ENCODE measurements at places on chromosomes 12 and 14.
A peak's percentile ranks its signal among the peaks of the same experiment; 100 is the strongest.

- no peak for DNase-seq
Measured at GRCh38 chr14:79971330-79971729, 240.0 kb downstream of the DIO2 start.

GRCh38 chr12:88985011-88985410, 367.3 kb downstream of the DUSP6 start:
- DNase-seq, result no peak

- no peak for DNase-seq
Measured at GRCh38 chr14:31418440-31418839, 1.9 kb downstream of the HEATR5A start.

DNA sequence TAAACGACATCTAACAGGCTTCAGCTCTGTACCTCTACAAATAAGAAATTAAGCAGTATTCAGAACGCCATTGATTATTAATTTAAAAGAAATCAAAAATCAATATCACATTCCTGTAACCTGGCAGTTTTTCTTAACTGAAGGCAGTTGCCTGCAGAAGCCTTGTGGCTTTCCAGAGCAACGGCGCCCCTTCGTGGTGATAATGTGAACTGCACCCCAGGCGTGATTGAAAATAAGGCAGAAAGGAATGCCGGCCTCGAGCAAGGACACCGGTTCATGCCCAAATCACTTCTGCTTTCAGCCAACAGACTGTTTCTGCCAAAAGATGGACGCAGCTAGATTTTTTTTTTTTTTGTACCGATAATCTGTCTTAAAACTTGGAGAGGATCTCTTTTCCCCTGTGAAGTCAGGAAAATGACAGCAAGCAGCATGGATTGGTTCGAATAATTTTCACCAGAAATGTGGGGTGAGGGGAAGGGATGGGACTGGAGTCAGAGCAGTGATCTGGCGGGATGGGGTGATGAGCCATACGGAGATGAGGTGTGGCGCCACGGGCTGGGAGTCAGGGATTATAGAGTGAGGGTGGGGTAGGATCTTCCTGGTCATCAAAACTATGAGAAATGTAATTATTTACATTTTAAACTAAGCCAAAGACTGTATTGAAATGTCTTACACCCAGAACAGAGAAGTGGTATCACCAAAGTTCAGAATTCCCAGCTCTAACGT, 473.0 kb downstream of the DPF3 start:
- DNase-seq, result peak; percentile 71

DNA sequence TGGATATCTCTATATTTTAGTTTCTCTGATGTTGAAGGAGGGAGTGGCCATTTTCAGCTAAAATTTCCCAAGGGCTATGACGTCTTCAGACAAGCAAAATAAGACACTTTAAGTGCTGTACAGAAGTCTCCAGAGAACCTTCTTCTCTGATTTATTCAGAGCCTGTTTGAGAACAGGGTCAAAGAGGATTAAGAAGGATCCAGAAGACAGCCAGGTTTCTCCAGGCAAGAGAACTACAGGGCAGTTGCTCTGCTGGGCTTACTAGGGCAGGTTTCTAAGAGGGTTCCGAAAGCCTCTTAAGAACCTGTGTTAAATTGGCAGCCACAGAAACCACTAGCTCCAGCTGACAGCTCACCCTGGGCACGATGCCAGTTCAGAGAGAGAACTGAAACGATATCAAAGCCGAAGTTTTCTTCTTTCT, 1.2 kb downstream of the MGP start:
- DNase-seq, result peak; percentile 20

GRCh38 chr14:50844391-50844790, 13.4 kb upstream of the NIN start:
- DNase-seq, result no peak

DNA sequence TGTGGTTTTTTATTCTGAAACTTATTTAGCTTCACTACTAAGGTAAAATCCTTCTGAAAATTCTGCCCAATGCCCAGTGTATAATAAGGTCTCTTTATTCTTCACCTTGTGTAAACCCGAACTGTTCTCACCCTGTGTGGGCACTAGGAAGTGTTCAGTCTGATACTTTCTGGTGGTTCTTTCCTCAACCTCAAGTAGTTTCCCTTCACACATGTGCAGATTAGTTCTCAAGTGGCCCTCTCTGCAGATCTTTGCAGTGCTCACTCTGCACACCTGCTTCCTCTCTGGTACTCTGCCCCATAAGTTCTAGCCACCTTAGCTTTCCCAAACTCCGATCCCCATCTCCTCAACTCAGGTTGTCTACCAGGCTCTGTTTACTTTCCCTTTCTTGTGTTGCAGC, 61.6 kb downstream of the RAD51B start:
- DNase-seq, result no peak

DNA sequence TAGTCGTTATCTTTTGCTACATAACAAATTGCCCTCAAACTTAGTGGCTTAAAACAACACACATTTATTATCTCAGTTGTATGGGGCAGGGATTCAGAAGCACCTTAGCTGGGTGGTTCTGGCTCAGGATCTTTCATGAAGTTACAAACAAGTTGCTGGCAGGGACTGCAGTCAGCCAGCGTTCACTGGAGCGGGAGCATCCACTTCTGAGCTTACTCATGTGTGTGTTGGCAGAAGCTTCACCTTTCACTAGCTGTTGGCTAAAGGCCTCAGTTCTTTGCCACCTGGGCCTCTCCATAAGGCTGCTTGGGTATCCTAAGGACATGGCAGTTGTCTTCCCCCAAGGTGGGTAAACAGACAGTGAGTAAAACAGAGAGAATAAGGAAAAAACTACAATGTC, 365.7 kb downstream of the RPS29 start:
- DNase-seq, result no peak

DNA sequence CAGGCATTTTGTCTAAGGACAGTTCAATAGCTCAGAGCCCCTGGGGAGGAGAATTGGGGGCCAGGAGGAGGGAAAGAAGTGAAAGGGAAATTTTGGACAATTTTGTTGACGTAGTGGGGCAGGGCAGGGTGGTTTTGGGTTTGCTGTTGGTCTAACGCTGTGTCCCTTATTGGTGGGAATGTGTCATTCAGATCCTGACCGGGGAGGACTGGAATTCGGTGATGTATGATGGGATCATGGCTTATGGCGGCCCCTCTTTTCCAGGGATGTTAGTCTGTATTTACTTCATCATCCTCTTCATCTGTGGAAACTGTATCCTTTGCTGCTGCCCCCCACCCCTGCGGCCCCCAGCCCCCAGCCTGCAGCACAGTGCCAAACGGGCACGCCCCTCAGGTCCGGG, 212.1 kb upstream of the FKBP4 start:
- no peak for DNase-seq

DNA sequence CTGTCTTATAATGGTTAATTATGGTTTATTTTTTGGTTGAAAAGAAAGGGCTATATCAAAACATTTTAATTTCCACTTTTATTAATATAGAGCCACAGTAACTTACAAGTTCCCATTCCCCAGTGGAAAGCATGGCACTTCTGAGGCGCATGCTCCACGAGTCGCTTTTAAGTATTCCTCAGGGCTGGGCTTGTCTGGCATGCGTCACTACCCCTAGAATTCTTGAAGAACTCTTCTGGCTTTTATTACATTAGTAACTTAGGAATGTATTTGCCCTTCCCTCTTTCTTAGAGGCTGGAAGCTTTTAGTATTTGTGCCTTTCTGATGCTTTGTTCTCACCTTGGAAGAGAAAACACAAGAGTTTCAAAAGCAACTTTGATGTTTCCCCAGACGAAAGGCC, 81.1 kb downstream of the ESR2 start:
- no peak for DNase-seq

GRCh38 chr12:131471271-131471905, 239.5 kb upstream of the SFSWAP start:
- DNase-seq, result no peak

DNA sequence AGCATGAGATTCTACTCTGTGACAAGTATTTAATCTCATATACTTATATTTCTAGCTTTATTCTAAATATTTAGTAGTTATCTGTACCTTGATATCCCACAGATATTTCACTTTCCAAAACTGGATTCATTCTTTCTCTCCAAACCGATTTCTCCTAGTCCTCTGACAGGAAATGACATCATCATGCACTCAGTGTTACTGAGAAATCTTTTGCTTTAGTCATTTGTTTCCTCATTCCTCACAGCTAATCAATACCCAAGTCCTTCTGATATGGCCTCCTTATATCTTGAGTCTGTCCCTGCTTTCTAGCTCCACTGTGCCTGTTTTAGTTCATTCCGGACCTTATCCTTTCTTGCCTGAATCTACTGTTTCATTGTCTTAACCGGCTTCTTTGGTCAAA, 39.4 kb upstream of the E2F7 start:
- no peak for DNase-seq

DNA sequence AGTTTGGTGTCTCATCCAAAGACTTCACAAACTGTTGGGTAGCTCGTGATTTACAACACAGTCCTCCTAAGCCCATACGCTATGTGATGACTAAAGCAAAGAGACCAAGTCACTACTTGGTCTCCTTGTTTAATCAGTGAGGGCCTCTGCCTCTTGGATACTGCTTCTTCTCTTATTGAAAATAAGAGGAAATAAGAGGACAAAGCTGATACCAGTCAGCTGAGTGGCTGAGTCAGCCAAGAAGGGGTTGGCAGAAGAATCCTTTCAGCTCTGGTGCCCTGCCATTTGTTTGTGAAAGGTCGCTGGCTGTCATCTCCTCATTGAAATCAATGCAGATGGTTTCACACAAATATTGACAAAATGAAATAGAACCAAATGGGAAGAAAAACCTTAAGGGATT, 67.5 kb upstream of the SLC35F4 start:
- no peak for DNase-seq

DNA sequence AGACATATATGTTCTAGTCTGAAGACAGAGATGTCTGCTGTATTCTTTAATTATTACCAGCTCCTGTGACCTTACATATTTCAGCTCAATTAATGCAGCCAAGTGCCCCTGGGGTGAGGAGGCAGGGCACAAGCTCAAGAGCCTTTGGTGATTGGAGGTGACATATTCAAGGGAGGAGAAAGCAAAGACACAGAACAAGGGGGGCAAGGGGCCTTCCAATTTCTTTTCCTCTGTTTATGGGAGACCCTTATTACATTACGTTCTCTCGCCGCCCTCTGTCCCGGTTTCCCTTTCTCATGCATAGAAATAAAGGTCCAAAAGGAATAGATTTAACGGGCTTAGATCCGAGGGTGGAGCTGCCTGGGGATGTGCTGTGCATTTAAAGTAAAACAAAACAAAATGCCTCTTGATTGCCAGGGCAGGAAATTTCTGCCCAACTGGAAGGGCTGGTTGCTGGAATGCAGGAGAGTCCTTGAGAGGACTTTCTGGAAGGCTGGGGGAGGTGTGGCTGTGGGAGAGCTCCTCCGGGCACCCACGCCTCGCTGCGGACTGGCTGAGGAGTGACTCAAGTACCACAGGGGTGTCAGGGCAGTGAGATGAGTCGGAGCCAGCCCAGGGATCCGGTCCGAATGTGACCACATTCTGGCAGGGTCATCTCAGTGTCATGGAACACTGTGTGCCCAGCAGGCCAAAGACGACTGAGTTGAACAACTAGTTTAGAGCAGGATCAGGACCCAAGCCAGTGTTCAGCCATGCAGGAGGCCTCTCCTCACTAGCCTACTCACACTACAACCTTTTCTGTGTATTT, 32.1 kb upstream of the GSG1 start:
- DNase-seq, result no peak

GRCh38 chr12:108801736-108802100, 55.7 kb downstream of the SSH1 start:
- DNase-seq, result no peak

DNA sequence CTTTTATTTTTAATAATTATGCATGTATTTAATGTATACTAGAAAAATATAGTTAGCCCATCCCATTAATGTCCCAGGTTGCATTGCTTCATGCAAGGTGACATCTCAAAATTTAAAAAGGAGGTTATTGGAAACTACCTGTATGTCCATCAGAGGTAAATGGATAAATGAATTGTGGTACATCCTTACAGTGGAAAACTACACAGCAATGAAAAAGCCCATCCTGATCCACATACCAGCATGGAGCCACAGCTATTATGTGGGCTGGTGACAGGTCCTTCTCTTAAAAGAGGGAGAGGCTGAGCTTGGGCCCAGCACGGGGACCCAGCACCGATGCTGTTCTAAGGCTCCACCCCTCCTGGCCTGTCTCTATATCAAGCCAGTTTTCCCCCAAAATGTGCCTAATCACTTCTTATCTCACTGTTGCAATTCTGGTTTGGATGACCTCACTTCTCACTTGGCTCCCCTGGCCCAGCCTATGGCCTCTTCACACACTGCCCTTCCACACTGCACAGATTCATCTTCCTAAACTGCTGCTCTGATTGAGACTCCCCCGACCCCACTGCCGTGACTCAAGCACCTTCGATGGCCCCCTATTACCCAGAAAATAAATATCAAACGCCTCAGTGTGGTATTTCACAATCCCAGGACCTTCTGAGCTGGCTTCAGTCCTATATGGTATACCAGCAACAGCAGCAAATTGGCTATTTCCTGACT, 97.1 kb upstream of the NCOR2 start:
- no peak for DNase-seq

GRCh38 chr14:34361504-34362011, 100.5 kb downstream of the SPTSSA start:
- DNase-seq, result no peak

DNA sequence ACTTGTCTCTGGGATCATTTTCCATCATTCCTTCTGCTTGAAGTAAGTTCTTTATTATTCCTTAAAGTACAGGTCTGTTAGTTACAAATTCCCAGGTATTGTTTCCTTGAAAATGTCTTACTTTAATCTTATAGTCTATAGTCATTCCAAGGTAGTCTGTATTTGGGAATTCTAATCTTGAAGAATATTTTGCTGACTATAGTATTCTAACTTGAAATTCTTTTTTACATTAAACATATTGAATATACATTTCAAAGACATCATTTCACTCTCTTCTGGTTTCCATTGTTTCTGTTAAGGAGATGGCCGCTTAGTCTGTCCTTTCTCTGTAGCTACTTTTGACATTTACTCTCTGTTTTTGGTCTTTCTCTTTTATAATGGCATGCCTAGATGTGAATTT, 399.8 kb downstream of the TMEM117 start:
- no peak for DNase-seq

DNA sequence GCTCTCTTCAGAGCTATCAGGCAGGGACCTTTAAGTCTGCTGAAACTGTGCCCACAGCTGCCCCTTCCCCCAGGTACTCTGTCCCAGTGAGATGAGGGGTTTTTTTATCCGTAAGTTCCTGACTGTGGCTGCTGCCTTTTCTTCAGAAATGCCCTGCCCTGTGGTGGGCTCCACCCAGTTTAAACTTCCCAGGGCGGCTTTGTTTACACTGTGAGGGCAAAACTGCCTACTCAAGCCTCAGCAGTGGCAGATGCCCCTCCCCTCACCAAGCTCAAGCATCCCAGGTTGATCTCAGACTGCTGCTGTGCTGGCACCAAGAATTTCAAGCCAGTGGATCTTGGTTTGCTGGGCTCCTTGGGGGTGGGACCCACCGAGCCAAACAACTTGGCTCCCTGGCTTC, 46.9 kb upstream of the SLC16A7 start:
- DNase-seq, result peak; percentile 14

DNA sequence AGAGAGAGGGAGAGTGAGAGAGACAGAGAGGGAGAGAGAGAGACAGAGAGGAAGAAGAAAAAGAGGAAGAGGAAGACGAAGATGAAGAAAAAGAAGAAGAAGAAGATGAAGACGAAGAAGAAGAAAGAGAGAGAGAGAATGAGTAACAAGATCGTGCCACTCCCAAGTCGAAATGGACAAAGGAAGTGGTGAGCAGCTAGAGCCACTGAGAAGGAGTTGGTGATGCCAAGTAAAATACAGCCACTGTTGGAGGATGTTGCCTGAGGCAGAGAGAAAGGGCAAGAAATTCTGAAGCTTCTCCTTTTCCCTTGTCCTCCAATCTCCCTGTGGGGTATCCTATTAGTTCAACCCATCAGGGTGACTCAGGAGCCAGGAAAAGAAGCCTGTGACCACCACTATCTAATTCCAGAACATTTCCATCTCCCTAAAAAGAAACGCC, 12.5 kb upstream of the ANAPC5 start:
- DNase-seq, result no peak
